Placental epithelial cell (primary cell): ENCODE measurements at places on chromosomes 5 and 9. TPM values are rescaled to one million over a fixed set of nuclear protein-coding genes. Genes with fewer than 3 reads are reported as not detected.

The GFI1B gene
- total RNA-seq: under 0.01 TPM in 1 of 2 replicates, not detected in the other

The DCTN3 gene
- 102 and 104 TPM in 2 replicates for total RNA-seq

The CARTPT gene
- not detected in 2 replicates for total RNA-seq

The GRXCR2 gene
- under 0.01 and 0.43 TPM in 2 replicates for total RNA-seq

The EGR1 gene
- 11.4 and 17.3 TPM in 2 replicates for total RNA-seq

The ITGA1 gene
- 5.3 and 7.1 TPM in 2 replicates for total RNA-seq

The ANKRD31 gene
- 0.39 and 0.43 TPM in 2 replicates for total RNA-seq
